ENCODE measurements at places on chromosomes 16 and 17.

- no peaks in the 10 kb centered on the region for H3K27me3 ChIP-seq
- H3K4me3 ChIP-seq = no peak overlapping the region
- no peaks in the 10 kb centered on the region for H3K36me3 ChIP-seq
- no peaks in the 10 kb centered on the region for H3K4me1 ChIP-seq
Measured at GRCh38 chr17:48505788-48506187, 25.0 kb downstream of the HOXB1 start.

DNA sequence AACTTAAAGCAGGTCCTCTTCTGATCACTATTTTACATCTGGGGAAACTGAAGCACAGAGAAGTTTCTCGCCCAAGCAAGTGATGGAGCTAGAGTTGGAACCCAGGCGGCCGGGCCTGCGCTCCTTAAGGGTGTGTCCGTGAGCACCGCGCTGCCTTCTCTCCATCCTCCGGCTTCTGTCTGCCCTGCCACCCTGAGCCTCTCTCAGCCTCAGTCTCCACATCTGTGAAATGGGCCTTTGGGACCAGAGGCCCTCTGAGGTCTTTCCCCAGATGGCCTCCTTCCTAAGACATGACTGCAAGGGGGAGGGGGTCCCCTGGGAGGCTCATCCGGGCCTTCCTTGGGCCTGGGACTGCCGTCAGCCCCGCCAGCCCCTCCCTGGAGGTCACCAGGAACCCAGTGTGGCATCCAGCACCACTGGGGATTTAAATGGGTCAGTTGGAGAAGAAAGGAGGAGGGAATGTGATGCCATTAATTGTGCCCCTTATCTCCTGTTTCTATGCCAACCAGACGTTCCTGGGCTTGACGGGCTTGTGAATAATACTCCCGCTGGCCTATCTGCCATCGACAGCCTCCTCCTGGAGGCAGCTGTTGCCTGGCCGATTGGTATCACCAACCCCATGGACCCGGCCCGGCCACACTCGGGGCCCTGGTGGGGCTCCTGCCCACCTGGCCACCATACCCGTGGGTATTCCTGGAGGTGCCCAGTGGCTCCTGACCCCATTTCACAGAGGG, 5.1 kb downstream of the ZFPM1 start:
- H3K4me1 ChIP-seq = peaks cover 15% of the 10 kb centered on the region
- no peaks in the 10 kb centered on the region for H3K36me3 ChIP-seq
- no peak overlapping the region for H3K4me3 ChIP-seq
- no peaks in the 10 kb centered on the region for H3K27me3 ChIP-seq

DNA sequence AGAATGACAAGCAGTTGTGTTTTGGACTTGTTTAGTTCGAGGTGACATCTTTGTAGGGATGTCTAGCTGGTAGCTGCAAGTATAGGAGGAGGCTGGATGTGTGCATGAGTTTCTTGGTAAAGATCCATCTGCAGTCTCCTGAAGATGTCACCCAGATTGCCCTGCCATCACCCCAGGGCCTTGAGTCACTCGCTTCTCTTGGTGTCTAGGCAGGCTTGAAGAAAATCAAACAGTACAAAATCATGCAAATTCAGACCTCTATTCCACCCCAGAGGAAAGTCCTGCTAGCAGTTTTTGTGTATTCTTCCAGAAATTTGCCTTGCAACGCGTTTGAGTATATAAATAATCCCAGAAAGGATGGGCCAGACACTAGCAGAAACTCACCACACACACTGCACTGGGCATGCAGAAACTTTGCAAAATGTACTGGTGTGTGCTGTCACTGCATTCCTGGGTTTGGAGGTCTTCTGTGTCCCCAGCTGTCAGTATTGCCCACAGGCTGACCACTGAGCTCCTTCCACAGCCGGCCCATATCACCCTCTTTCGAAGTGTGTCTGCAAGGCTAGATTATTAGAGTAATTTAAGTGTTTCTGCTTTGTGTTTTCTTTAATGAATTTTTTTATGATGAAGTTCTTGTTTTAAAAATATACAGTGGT, 51.5 kb downstream of the TENT4B start:
- no peaks in the 10 kb centered on the region for H3K27me3 ChIP-seq
- no peak overlapping the region for H3K4me3 ChIP-seq
- no peak for DNase-seq
- H3K36me3 ChIP-seq = no peaks in the 10 kb centered on the region

DNA sequence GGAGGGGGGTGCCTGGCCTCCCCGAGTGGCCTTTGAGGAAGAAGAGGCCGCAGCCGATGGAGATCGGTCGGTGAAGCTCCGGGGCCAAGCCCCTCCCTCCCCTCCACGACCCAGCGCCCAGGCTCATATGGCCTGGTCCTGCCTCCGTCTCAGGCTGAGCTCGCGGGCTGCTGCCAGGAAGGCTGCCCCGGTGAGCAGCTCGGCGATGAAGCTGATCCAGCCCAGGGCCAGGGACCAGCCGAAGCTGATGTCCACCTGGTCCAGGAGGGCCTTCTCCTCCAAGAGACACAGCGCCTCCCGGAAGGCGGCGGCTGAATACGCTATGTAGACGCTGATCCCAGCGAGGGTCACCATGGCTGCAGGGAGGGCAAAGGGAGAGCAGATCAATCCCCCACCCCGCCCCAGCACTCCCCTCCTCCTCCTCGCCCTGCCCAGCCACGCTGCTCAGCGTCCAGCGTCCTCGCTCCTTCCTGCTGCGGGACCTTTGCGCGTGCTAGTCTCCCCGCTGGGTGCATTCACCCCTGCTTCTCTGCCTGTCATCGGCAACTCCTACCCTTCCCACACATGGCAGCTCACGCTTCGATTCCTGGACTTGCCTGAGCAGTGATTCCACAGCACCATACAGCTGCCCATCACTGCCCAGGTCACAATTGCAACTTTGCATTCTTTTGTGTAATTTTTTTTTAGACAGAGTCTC, 20.5 kb downstream of the TMEM114 start:
- H3K27ac ChIP-seq = no peak overlapping the region
- no peaks in the 10 kb centered on the region for H3K27me3 ChIP-seq
- no peak overlapping the region for H3K4me3 ChIP-seq
- DNase-seq = no peak

DNA sequence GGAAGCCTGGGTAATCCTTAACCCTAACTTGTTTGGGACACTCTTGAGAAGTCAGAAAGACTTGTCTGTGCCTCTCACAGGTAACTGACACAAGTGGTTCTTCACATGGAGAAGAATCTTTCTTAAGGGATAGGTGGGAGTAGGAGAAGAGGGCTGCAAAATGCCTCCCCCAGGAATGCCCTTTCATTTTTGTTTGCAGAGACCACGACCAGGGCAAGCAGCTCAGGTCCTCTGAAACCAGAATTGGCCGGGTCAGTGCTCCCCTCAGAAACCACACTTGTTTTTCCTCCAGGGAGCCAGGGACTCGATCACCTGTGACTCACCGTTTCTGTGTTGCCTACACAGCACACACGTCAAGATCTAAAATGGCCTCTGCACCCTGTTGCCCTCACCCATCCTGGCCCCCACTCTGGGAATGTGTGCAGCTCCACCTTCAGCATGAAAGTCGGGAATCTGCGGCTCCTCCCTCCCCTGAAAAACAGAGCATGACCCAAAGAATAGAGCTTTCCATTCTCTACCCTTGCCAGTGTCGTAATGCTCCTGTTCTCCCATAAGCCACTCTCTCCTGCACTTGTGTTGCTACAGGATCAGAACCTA, 36.1 kb downstream of the HNF1B start:
- no peak overlapping the region for H3K27ac ChIP-seq
- no peaks in the 10 kb centered on the region for H3K27me3 ChIP-seq
- peaks cover 7% of the 10 kb centered on the region for H3K4me1 ChIP-seq
- H3K4me3 ChIP-seq = no peak overlapping the region
- no peaks in the 10 kb centered on the region for H3K36me3 ChIP-seq
- peak; percentile 54 for DNase-seq

DNA sequence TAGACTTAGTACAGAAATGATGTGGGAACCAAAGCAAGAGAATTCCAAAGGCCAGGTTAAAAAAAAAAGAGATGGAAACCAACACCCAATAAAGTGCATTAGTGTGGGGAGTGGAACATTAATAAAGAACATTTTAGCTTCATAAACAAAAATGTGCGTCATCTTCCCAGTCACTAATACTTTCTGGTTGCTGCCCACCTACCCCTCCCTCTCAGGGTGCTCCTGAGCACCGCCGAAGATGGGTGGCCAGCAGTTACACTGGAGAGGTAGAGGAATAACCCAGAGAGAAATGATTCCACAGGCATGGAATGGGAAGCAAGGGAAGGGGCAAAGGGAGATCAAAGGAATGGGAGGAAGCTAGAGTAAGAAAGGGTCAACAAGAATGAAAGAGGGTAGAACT, 6.0 kb upstream of the CHD3 start:
- H3K36me3 ChIP-seq = peaks cover 11% of the 10 kb centered on the region
- DNase-seq = no peak
- H3K27me3 ChIP-seq = no peaks in the 10 kb centered on the region
- no peak overlapping the region for H3K27ac ChIP-seq
- H3K4me3 ChIP-seq = no peak overlapping the region
- H3K4me1 ChIP-seq = peaks cover 4% of the 10 kb centered on the region

DNA sequence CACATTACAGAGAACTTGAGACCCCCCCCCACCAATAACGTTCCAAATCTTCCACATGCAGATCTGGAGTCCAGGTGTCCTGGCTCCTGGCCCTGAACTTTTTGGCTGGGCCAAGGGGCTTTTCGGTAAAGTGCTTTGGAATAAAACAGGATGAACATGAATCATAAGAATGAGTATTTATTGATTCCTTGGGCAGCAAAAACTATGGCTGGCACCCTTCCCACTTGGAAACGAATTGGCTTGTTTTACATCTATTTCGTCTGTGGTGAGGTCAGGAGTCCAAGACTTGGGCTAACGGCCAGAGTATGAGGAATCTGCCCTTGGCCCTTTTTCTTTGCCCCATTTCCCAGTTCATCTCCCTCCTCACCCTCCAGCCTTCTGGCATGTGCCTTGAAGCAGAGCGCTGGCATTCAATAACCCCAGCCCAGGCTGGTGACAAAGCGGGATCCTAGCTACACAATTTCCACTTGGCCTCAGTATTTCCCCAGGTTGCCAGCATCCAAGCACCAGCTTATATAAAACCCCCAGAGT, 4.1 kb upstream of the UBTF start:
- no peaks in the 10 kb centered on the region for H3K36me3 ChIP-seq
- H3K27me3 ChIP-seq = no peaks in the 10 kb centered on the region
- DNase-seq = no peak
- H3K4me1 ChIP-seq = no peaks in the 10 kb centered on the region
- H3K4me3 ChIP-seq = no peak overlapping the region

DNA sequence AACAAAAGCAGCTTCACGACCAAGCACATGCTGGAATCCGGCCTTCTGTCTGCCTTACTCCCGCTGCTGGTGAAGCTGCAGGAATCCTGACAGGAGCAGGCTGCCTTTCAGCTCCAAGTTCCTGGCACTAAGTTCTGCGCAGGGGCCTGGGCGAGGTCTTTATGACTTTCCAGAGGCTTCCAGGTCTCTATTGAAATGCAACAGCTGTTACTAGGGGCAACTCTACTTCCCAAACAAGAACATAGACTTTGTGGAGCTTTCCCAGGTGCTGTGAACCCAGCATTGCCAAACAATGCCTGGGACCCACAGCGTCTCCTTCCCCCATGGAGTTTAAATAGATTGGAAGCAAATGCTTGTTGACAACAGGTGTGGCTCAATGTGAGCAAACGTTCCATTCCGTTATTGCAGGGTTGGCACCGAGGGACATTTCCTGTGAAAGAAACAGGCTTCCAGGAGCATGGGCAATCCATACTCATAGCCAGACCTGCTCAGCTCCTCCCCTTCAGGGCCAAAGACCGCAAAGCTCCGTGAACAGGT, 156.0 kb downstream of the CDH13 start:
- H3K36me3 ChIP-seq = no peaks in the 10 kb centered on the region
- DNase-seq = peak; percentile 53
- H3K4me3 ChIP-seq = no peak overlapping the region
- no peak overlapping the region for H3K27ac ChIP-seq
- no peaks in the 10 kb centered on the region for H3K4me1 ChIP-seq

GRCh38 chr17:79907217-79907715, 68.0 kb upstream of the CBX4 start:
- no peak overlapping the region for H3K4me3 ChIP-seq
- H3K4me1 ChIP-seq = no peaks in the 10 kb centered on the region
- no peaks in the 10 kb centered on the region for H3K36me3 ChIP-seq
- DNase-seq = no peak

GRCh38 chr17:6104956-6105648, 34.9 kb downstream of the WSCD1 start:
- H3K4me1 ChIP-seq = peaks cover 3% of the 10 kb centered on the region
- H3K27me3 ChIP-seq = no peaks in the 10 kb centered on the region
- DNase-seq = no peak

DNA sequence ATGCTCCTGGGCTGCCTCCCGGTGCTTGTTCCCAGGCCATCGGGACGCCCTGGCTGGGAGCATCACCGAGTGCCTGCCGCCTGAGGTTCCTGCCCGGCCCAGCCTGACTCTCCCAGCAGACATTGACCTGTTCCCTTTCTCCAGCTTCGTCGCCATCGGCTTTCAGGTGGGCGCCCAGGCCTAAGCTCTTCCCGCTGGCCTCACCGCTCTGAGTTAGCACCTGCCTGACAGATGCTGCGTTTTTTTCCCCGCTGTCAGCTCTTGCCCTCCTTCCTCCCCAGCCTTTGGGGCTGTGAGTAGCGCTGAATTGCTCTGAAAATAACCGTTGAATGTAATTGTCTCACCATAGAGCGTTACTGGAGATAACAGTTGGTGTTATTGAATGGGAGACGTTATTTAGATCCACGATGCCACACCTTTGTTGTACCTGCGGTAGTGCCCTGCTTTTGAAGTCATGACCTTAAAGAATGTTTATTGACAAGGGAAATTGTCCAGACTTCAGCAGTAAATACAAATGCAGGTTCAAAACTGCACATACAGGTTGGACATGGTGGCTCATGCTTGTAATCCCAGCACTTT, 21.3 kb upstream of the SMIM5 start:
- H3K4me3 ChIP-seq = no peak overlapping the region
- H3K27me3 ChIP-seq = no peaks in the 10 kb centered on the region
- no peak overlapping the region for H3K27ac ChIP-seq
- no peaks in the 10 kb centered on the region for H3K36me3 ChIP-seq
- no peaks in the 10 kb centered on the region for H3K4me1 ChIP-seq

GRCh38 chr16:53664724-53665345, 38.8 kb downstream of the RPGRIP1L start:
- H3K4me3 ChIP-seq = no peak overlapping the region
- no peaks in the 10 kb centered on the region for H3K36me3 ChIP-seq

- no peaks in the 10 kb centered on the region for H3K4me1 ChIP-seq
- no peak overlapping the region for H3K4me3 ChIP-seq
- no peaks in the 10 kb centered on the region for H3K27me3 ChIP-seq
- DNase-seq = no peak
- no peak overlapping the region for H3K27ac ChIP-seq
Measured at GRCh38 chr17:62735044-62735651, 73.0 kb downstream of the MARCHF10 start.

DNA sequence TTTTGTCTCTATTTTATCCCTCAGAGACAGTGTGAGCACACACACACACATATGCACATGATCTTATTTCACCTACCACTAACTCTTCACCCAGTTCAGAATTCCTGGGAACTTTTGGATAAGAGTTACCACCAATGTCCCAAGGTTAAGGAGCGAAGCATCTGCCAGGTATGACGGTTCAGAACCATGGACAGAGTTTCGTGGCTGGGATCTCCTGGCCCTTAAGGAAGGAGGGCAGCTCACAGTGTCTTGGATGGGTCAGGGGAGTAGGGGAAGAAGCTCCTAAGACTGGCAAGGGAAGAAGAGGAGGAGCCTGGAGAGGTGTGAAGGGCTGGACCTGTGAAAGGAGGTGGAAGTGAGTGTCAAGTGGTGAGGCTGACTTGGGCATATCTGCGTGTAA, 23.0 kb upstream of the TMEM132E start:
- H3K36me3 ChIP-seq = no peaks in the 10 kb centered on the region
- peak; percentile 90 for DNase-seq
- no peak overlapping the region for H3K27ac ChIP-seq
- no peak overlapping the region for H3K4me3 ChIP-seq
- no peaks in the 10 kb centered on the region for H3K27me3 ChIP-seq

GRCh38 chr17:80673152-80673920, 128.7 kb downstream of the RPTOR start:
- no peaks in the 10 kb centered on the region for H3K27me3 ChIP-seq
- H3K36me3 ChIP-seq = no peaks in the 10 kb centered on the region
- peak overlapping the region; percentile 6 for H3K27ac ChIP-seq
- H3K4me3 ChIP-seq = no peak overlapping the region

Measured in mesendoderm (in vitro differentiated cells).